Mucosa of descending colon (tissue), 3 donors: ENCODE measurements at places on chromosomes 12 and 14. TPM values are rescaled to one million over a fixed set of nuclear protein-coding genes. Genes with fewer than 3 reads are reported as not detected.

DNA sequence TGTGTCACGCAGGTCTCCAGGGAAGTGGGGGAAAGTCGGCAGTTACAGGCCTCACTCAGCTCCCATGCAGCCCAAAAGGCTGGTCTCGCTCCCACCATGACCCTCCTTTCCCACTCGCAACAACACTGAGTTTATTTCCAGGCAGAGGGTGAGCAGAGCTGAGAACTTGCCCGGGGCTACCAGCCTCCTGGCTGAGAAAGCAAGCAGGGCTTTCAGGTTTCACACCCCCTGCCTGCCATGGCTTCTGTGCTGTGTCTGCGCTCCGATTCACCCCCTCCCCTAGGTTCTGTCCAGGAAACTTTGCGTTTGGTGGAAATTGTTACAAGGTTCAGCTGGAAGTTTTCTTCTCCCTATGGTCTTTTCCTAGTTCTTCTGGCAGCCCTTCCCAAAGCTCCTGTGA, 17.1 kb downstream of the OR10G2 start:
- no peak for DNase-seq

- DNase-seq, result no peak
These were observed 54.2 kb upstream of the BCL2L14 start for GRCh38 chr12:12016284-12017100.

GRCh38 chr12:52695039-52695438, 8.3 kb downstream of the KRT77 start:
- DNase-seq, result no peak

DNA sequence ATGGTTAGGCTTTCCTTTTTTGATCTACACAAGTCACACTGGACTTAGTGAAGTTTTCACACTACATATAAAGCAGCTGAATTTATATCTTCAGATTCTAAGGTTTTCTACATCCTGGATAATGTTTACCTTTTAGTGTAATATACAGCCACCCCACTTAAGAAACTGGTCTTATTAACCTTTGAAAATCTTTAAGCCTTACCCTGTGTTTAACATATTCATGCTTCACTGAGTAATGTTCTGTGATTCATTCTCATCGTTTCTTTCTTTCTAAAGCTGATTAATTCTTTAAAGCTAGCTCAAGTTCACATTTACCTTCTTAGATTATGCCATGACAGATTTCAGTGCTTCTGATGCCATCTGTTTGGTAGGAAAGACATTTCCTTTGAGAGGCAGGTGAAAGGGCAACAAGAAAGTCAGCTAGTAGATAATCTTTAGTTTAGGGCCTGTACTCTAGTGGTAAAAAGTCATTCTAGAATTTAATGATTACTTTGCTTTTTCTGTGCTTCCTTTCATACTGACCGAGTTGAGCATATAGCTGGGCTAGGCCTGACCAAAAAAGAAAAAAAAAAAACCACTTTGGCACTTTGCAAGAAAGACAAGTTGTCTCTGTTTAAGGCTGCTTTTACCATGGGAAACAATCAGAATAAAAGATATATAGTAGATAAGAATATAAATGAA, 690.9 kb upstream of the FBXO33 start:
- no peak for DNase-seq

DNA sequence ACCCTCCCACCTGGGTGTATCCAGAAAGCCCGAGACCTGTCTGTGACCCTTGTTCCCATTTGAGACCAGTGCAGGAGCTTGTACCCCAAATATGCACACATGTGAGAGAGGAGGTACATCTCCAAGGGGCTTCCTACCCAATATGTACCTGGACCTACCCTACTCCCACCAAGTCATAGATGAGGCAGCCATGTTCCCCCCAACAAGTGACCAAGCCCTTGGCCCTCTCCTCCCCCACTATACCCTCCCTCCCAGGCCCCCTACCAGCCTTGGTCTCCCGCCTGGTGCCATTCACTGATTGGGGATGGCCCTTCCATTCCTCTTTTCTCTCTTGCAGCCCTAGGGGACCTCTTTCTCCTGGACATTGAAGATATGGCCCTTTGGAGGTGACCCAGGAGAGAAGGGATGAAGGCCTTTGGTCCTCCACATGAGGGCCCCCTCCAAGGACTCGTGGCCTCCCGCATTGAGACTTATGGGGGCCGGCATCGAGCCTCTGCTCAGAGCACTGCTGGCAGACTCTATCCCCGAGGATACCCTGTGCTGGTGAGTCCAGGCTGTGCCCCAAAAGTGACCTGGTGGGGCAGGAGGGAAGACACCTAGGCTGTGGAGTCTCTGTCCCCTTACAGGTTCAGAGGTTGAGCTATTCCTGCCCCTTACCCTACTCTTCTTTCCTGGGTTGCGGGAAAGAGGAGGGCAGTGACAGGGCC, 1.5 kb downstream of the PLEKHG6 start:
- no peak for DNase-seq

HHIPL1 gene
- 1.1 TPM for total RNA-seq
